ENCODE measurements at places on chromosomes 3 and 15.

GRCh38 chr3:187130346-187131066 is 8.8 kb downstream of the RPL39L start:
- DNase-seq, result no peak

GRCh38 chr3:122998206-122998605 is 29.4 kb downstream of the SEMA5B start:
- DNase-seq, result no peak

DNA sequence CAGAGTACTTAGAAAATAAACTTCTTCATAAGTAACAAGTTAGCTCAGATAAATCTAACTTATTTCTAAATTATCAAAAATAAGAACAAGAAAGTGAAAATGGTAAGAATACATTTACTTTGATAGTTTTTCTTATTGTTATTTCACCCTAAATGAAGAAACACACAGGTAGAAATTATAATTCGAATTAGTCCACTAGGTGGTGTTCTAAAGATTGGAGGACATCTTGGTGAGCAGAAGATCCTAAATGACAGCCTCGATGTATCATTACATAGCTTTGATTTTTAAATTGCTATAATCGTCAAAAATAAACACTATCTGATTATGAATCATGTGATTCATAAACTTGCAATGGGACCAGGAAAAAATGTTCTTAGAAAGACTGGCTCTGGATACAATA is 280.8 kb upstream of the UBE2E2 start:
- no peak for DNase-seq

- DNase-seq, result no peak
Observed at GRCh38 chr3:128709506-128710210, 16.3 kb upstream of the RAB7A start.
